ENCODE measurements at places on chromosomes 13 and 19. TPM values are rescaled to one million over a fixed set of nuclear protein-coding genes. Genes with fewer than 3 reads are reported as not detected.

RNASEH2B gene
- total RNA-seq: 47.8 TPM

HIF3A gene
- 81.4 TPM for total RNA-seq

RASAL3 gene
- total RNA-seq: 2.0 TPM

ACP7 gene
- total RNA-seq: not detected

SHANK1 gene
- total RNA-seq: 0.32 TPM

LSR gene
- total RNA-seq: 6.1 TPM

MYO1F gene
- total RNA-seq: 8.0 TPM

KASH5 gene
- not detected for total RNA-seq

MUC16 gene
- total RNA-seq: 0.94 TPM

ZNF229 gene
- total RNA-seq: 6.7 TPM

RGS9BP gene
- 15.3 TPM for total RNA-seq

CLIP3 gene
- total RNA-seq: 5.0 TPM

ZIC5 gene
- total RNA-seq: not detected

ZNF100 gene
- total RNA-seq: 6.3 TPM

KLK3 gene
- total RNA-seq: not detected

CGB5 gene
- total RNA-seq: not detected

NLRP9 gene
- not detected for total RNA-seq

MCEMP1 gene
- 0.72 TPM for total RNA-seq

ADAMTS10 gene
- 10.0 TPM for total RNA-seq

NTF4 gene
- not detected for total RNA-seq

ZNF471 gene
- 7.6 TPM for total RNA-seq

GIPR gene
- 4.1 TPM for total RNA-seq

C19orf67 gene
- total RNA-seq: not detected

OR7D2 gene
- 0.07 TPM for total RNA-seq

PRR22 gene
- total RNA-seq: 0.84 TPM

ZNF443 gene
- 2.3 TPM for total RNA-seq

ARHGAP45 gene
- total RNA-seq: 6.0 TPM

ATP1A3 gene
- 416 TPM for total RNA-seq

OVOL3 gene
- total RNA-seq: not detected

ZNF254 gene
- total RNA-seq: 10.2 TPM

KXD1 gene
- total RNA-seq: 43.9 TPM

KANK3 gene
- total RNA-seq: 22.8 TPM

ZNF575 gene
- 1.8 TPM for total RNA-seq

THSD8 gene
- 2.2 TPM for total RNA-seq

GADD45GIP1 gene
- 28.7 TPM for total RNA-seq

SHD gene
- total RNA-seq: not detected

CYP2A6 gene
- not detected for total RNA-seq

RFX2 gene
- 4.8 TPM for total RNA-seq

ZNF331 gene
- total RNA-seq: 10.7 TPM

CD177 gene
- total RNA-seq: 0.22 TPM

NCAN gene
- not detected for total RNA-seq

TEX29 gene
- total RNA-seq: 0.32 TPM

KLK12 gene
- total RNA-seq: not detected

FCER2 gene
- total RNA-seq: 0.17 TPM

NEK5 gene
- 0.25 TPM for total RNA-seq

CHAF1A gene
- 7.2 TPM for total RNA-seq

STOML3 gene
- not detected for total RNA-seq

C1QTNF9B gene
- total RNA-seq: 4.1 TPM

OR7A5 gene
- not detected for total RNA-seq

SIAH3 gene
- total RNA-seq: not detected

Measured in left ventricle myocardium superior (tissue), 1 donor.